ENCODE measurements at places on chromosomes 12 and 14.

GRCh38 chr12:80858356-80858755 lies 79.4 kb downstream of the LIN7A start:
- DNase-seq = peak; percentile 21

DNA sequence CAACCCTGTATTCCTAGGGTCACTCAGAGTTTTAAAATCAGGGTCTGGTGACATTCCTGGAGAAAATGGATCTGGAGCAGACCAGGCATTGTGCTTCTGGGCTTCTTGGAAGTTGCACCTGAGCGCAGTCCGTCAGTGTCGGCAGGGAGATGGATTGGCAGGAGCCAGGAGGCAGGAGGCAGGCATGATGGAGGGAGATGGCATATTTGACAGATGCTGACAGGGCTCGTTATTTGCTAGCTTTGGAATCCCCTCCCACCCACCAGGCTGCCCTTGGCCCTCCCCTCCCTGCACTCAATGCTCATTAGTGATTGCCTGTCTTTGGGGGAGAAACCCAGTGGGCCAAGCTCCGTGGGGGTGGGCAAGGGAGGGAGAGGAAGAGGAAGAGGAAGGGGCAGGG lies 4.7 kb downstream of the CISTR start:
- no peak for DNase-seq

DNA sequence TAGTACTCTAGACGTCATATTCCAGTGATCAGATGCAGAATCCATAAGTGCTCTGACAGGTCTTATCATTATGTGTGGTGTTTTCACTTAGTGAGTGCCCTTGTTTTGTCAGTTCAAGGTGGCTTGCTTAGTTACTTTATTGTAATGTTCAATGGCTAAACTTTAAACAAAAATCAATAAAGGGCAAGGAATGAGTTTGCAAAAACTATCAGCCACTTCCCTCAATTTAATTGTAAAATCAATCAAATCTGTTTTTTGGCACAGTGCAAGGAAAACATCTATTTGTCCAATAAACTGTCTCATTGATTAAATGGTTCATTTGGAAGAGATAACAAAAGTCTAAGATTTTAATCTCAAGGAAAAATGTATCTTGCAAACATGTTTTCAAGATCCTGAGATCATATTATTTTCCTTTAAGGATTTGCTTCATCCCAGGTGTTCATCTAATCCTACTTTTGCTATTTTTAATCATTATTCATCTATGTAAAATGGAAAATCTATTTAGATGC lies 59.6 kb upstream of the EEA1 start:
- no peak for DNase-seq

GRCh38 chr14:32083789-32084188 lies 6.7 kb downstream of the ARHGAP5 start:
- DNase-seq = no peak

DNA sequence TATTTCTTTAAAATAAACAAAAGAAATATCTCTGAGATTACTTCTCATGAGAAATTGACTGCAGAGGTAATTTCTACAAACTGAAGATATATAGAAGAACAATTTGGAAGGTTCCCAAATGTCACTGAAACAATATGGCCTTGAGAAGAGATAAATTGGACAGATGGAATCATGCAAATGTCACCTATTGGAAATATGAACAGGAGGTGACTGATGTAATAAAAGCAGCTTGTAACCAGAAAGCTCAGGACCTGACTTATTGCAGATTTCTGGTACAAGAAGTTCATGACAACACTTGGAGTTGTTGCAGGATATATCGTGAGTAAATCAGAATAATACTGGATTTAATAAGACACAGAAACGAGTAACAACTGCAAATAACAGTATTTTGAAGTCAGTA lies 93.3 kb upstream of the TRHDE start:
- DNase-seq = no peak

DNA sequence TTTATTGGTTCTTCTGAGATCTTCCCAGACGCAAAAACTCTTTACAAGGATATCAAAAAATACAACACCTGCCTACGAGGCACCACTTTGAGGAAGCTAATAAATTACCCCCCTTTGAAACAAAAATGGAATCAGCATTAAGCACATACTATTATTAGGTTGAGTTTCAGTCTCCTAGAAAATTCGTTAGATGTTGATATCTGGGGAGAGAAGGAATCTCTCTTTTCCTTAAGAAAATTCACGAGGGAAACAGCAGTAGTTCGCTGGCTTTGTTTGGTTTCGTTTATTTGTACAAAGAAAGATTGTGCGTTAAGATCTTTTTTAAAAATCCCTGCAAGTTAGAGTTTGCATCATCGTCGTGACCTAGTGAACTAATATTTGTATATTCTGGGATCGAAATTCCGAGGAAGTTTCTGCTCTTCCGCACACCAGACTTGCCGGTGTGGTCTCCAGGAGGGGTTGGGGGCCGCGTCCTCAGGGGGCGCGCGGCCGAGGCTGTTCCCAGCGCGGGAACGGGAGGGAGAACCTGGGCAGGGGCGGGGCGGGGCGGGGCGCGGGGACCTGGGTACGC lies 12.1 kb downstream of the NKX2-1 start:
- no peak for DNase-seq

DNA sequence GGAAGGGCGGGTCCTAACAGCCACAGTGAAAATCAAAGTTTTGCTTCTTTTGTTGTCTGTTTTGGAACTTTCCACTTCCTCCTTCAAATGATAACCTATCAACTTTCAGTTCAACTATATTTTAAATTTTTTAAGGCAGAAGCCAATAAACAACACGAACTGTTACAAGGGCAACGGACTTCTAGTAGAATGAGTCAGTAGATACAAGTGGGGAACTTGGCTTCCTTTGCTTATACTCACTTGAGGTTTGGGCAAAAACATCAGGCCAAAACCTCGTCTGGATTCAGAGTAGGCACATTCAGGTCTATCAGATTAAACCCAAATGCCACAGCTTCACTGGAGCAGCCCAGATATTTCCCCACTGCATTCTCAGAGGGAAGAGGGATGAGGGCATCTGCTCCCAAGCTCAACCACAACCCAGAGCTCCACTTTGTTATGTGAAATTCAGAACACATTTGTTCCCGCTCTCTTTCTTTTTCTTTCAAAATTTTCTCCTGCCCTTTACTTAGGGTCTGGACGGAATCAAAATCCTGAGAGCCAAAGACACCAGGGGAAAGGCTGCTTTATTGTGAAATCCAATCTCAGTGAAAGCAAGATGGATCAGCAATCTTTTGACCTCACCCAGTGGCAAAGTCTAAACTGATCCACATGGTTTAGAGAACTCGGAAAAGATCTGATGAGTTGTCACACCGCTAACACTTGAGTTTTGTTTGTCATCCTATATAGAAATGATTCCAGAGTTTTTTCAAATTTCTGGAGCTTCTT lies 152.5 kb upstream of the BTG1 start:
- DNase-seq = peak; percentile 96

DNA sequence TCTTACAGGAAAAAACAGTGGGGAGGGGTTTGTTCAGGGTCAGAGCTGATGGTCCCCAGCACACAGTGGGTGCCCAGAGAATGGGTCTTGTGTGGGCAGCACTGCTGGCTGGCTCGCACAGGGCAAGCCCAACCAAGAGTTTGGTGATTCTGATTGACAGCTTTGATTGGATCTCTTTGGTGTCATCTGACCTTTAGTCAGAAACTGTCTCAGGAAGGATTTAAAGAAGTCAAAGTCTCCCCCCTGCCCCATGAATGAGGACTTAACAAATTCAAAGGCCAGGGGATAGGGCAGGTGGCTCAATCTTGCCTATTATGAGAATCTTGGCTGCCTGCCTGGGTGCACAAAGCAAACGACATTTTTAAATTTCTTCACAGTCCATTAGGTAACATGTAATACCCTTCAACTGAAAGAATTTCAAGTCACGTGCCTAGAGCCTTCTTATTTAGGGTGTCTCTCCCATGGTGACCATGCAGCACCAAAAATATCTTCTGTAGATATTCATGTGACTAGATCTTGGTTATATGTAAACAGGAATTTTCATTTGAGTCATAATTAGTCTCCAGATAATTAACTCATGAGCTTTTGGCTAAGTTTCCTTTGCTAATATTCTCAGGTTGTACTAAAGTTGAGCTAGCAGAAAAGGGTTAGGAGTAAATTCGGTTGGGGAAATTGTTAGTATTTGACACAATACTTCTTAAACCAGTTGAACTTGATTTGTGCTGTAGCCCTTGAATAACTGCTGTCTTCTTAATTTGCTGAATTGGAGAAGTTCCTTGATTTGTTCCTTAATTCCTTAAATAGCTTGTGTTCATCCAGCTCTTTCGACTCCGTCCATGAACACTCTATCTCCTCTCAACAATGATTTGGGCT lies 54.5 kb upstream of the HECTD1 start:
- DNase-seq = peak; percentile 69

- no peak for DNase-seq
These were observed 199.9 kb upstream of the PWP1 start for GRCh38 chr12:107485731-107486130.

- no peak for DNase-seq
These were observed 881 bp upstream of the SOS2 start for GRCh38 chr14:50232276-50232642.

GRCh38 chr14:33232031-33232430 lies 293.4 kb downstream of the NPAS3 start:
- no peak for DNase-seq

DNA sequence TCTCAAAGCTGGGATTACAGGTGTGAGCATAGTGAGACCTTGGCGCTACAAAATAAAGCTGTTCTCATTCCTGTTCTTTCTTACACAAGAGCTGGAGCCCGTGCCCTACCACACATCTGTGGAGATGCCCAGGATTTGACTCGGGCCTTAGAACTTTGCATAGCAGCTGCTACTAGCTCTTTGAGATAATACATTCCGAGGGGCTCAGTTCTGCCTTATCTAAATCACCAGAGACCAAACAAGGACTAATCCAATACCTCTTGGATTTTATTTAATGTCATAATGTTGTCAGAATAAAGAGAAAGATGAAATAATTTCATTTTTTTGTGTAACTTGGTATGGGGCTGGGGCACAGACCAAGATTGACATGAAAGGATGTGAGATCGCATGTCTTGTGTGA lies 7.6 kb downstream of the PNP start:
- DNase-seq = no peak

DNA sequence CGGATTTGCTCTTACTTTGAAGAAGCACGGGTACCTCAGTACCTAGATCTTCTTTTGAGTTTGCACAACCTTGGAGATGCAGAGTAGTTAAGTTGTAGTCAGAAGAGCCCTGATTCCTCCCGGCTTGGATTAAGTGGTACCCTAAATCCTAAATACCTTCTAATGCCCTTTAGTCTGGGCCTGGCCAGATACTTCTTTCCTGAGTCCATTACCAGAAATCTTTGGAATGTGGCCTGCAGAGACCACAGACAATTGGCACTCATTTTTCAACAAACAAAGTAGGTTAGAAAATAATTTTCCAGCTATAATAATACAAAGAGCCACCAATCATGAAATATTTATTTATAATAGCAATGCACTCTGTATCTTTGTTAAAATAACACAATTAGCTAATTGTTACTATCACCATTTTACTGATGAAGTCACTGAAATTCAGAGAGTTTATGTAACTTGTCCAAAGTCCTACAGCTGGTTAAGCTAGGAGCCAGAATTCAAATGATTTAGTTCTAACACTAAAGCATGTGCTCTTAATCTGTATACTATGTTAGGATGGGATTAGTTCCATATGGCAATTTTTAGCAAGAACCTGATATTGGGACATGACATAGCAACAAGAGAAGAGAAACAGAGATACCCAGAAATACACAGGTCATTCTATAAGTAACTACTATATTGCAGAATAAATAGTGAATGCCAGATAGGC lies 132.1 kb upstream of the PDZRN4 start:
- DNase-seq = peak; percentile 25

- DNase-seq = no peak
These were observed 55.1 kb downstream of the FOXN4 start for GRCh38 chr12:109253913-109254544.

GRCh38 chr12:12788131-12788530 lies 2.7 kb downstream of the APOLD1 start:
- no peak for DNase-seq

DNA sequence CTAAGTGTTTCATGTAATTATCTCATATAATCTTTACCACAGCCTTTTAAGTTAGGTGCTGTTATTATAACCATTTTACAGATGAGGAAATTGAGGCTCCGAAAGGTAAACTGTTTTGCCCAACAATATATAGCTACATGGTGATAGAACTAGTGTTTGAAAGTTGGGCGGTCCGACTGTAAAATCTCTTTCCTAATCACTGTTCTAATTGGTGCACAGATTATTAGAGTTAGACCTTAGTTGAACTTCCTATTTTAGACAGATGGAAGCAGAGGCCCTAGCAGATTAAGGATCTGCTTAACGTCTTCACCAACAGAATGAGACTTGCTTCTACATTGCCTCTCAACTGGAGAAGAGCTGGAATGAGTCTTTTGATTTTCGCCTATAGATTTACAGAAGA lies 30.0 kb upstream of the DUSP6 start:
- no peak for DNase-seq

DNA sequence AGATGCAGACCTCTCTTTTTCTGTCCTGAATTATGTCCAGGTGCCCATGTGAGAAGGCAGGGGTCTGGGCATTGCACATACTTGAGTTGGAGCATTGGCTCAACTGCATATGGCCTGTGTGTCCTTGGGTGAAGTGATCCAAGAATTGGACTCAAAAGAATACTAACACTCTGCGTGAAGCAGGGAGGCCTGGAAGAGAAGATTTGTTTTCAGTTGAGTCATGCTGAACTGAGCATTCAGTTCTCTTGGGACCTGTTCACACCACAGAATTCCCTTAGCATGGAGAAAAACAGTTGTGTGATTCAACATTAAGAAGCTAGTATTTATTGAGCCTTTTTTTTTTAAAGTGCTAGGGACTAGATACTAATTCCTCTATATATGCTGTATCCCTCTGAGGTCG lies 164.7 kb upstream of the TBX3 start:
- peak; percentile 96 for DNase-seq

DNA sequence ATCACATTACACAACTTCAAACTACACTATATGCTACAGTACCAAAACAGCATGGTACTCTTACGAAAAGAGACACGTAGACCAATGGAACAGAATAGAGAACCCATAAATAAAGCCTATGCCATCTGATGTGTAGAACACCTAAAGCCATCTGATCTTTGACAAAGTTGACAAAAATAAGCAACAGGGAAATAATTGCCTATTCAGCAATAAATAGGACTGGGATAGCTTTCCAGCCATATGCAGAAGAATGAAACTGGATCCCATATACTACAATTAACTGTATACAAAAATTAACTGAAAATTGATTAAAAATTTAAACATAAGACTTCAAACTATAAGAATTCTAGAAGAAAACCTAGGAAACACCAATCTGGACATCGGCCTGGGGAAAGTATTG lies 120.7 kb downstream of the PTPRO start:
- no peak for DNase-seq
